Stimulated activated CD4-positive, alpha-beta T cell treated with anti-CD3 and anti-CD28 coated beads, Interleukin-1b, Interleukin-23, amount 100 ng/mL, for 24 hours (primary cell): ENCODE measurements at places on chromosomes 11 and 22.

DNA sequence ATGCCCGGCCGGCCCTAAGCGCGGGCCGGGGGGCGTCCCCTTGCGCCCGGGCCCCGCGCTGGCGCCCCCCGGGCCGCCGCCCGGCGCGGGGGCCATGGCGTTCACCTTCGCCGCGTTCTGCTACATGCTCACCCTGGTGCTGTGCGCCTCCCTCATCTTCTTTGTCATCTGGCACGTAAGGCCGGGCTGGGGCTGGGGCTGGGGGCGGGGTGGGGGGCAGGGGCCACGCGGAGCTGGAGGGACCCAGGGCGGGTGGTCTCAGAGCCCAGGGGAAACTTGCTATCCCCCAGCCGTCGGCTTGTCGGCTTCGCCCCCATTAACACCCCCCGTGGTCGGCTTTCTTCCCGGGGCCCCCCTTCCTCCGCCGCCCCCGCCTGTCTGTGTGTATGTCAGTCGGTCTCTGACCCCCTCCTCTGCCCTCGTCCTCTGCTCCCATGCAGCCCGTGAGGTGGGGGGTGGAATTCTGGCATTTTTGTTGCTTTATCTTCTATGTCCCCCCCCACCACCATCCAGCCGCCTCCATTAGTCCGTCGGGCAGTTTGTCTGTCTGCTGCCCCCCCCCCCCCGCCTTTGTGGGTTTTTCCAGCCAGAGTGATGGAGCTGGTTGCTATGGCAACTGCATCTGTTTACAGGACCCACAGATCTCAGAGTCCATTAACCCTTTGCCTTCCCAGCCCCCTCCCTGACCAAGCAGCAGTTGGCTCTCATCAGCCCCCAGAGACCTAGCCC is 552 bp downstream of the CNIH2 start:
- no peak for DNase-seq

- DNase-seq, result no peak
Measured at GRCh38 chr11:94196363-94196762, 67.7 kb downstream of the PANX1 start.

DNA sequence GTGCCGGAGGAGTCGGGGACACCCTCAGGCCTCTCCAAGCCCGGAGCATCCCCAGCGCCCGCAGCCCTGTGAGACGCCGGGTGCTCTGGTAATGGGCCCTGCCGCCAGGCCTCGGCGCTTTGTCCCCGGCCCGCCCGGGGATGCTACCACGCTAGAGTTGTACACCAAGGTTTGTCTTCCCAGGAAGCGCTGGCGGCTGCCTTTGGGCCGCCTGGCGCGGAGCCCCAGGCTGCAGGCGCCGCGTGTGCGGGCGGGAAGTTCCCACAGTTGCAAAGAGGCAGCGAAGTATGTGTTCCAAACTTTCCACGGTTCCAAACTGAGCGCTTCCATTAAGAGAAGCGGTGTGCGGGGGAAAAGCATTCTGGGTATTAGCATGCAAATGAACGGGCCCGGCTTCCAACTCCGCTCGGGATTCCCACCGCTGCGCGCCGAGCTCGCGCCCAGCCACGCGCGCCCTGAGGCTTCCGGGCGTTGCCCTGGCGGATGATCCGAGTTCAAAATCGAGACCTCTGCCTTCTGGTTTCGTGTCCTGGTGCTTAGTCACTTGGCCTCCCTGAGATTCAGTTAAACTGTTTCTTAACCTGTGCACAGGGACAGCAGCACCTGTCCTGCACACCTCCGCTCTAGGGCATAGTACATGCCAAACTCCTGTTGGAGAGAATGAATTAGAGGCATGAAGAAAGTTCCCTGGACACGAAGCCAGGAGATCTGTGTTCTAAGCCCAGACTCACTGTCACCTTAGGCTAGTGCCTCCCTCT is 1.3 kb upstream of the PATZ1 start:
- peak; percentile 33 for DNase-seq

DNA sequence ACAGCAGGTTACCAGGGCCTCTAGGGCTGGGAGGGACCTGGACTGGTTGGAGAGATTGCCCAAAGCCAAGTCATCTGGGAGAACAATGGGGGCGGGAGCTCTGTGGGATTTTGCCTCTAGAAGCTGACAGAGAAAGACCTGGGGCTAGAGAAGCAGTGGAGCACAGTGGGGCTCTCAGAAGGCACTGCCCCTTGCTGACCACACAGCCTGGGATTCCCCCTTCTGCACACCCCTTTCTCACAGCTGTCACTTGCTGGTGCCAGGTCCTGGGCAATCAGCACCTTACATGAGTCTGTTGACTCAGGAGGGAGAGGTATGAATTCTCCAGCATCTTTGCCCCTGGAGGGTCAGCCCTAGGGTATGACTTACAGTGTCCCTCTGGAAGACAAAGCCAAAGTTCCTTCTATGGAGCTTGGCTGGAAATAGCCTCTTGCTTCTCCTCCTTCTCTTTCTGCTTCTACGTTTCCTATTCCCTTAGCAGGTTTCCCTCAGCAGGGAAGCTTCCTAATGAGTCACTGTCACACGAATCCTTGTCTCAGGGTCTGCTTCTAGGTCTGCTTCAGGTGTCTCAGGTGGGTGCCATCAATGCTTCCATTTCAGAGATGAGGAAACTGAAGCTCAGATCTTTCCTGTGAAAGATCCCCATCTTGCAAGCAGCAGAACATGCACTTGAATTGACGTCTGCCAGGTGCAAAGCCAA is 27.0 kb downstream of the GDPD5 start:
- no peak for DNase-seq

DNA sequence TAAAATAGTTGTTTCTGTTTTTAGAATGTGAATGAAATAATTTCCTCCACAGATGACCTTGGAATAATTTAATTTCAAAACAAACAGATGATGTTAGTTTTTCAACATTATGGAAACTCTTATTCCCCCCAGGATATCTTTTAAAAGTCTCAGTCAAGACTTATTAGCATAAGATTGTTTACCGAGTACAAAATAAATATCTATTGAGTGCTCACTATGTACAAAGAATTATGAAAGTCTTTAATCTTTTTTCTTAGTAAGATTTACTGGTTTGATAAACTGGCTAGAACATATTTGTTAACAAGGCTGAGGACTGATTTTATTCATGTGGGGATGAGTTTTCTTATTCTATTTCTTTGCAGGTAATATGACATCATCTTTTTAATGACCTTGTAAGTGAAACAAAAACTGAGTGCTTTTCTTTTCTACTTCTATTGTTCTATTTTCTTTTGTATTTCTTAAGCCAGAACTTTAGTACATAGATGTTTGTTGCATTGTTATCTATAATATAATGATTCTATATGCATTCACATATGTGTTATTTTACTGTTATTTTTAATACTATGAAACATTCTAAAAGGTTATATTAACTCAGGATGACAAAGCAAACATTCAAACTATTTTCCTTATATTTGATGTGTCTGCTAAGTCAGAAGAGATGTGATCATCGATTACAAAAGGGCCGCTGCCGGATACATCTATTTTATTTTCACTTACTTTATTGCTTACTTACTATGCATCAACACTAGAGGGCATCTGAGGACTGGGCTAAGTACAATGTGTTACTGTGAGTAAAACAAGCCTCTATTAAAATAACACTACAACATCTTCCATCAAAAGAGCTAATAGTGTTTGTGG is 111.0 kb upstream of the ARHGAP42 start:
- no peak for DNase-seq

GRCh38 chr11:69934861-69935494 is 115.8 kb upstream of the FGF3 start:
- DNase-seq, result no peak
